ENCODE measurements at places on chromosomes 5 and 9.

DNA sequence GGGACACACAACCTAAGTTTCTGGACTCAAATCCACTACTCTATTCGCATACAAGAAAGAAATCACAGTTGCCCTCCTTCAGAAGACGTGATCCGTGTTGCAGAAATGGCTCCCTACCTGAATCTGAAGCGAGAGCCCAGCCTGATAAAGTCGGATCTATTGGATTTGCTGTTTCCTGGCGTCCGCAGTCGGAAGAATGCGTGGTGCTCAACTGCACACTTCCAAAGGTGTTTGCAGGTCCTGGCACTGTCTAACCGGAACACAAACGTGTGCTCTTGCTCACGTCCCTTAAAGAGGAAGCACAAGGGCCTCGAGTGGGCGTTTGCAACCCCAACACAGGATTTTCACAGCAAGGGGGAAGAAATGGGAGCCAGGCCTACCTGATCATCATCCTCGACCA is 65.5 kb downstream of the EPB41L4B start:
- DNase-seq = no peak

GRCh38 chr5:2184563-2185540 is 302.1 kb upstream of the IRX4 start:
- DNase-seq = no peak

DNA sequence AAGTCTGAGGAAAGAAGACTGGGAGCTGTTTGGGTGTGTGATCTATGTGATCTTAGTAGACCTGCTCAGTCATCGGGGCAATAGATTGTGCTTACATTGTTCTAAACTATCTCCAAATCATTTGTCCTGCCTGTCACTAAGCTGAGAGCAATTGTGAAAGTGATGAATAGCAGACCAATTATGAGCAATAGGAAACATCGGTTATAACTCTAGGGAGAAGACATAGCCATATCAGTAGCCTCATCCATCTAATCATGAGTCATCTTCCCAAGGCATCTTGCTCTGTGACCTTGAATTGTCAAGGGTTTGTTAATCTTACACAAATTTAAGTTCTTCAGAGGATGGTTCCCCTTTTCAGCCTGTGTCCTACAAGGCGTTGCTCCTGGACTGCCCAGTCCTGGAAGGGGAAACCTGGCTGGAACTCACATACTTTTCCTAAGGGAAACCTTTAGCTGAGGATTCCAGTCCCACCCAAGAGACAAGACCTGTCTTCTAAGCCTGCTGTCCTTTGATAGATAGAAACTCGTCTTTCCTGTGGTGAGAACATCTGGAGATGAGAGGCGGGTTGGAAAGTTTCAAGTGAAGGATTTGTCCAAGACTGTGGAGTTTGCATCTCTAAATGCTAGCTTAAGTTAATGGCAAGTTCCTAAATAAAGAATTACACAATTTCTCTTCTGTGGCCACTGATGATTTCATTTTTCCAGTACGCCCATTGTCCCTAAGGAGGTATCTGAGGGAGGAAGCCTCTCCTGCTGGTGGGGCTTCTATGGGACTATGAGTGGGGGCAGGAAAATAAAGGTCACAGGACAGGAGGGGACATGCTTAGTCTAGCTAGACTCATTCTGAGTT is 53.9 kb upstream of the TRIM32 start:
- no peak for DNase-seq

- no peak for DNase-seq
These were observed 388.6 kb upstream of the IRX4 start for GRCh38 chr5:2271316-2271715.

- DNase-seq = no peak
These were observed 528.9 kb downstream of the AGTPBP1 start for GRCh38 chr9:85212887-85213286.

- no peak for DNase-seq
These were observed 20.2 kb downstream of the COL5A1 start for GRCh38 chr9:134661791-134662142.
